Neural progenitor cell (in vitro differentiated cells): ENCODE measurements at places on chromosomes 4 and X. TPM values are rescaled to one million over a fixed set of nuclear protein-coding genes. Genes with fewer than 3 reads are reported as not detected.
A peak's percentile ranks its signal among the peaks of the same experiment; 100 is the strongest.

- no peak for DNase-seq
Observed at GRCh38 chr4:94649381-94650133, 108.2 kb upstream of the BMPR1B start.

DNA sequence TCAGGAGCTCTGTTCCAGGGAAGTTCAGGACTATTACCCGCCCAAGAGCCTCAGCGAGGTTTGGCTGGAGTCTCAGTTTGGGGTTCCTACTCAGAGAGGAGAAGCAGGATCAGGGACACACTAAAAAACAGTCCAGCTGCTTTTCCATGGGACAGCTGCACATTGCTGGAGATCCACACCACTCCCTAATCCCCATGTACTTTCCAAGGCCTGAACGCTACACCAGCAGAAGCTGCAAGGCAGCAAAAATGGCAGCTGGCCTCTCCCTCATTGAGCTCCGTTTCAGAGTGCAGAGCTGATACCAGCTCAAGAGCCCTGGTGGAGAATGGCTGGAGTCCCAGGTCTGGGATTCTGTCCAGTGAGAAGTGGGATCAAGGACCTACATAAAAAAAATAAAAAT is 551.2 kb upstream of the PABPC5 start:
- DNase-seq: no peak

GRCh38 chr4:54090804-54091623 is 8.9 kb upstream of the GSX2 start:
- DNase-seq: peak; percentile 48

- peak; percentile 10 for DNase-seq
Observed at GRCh38 chrX:105190252-105190853, 30.1 kb downstream of the TEX13A start.

DNA sequence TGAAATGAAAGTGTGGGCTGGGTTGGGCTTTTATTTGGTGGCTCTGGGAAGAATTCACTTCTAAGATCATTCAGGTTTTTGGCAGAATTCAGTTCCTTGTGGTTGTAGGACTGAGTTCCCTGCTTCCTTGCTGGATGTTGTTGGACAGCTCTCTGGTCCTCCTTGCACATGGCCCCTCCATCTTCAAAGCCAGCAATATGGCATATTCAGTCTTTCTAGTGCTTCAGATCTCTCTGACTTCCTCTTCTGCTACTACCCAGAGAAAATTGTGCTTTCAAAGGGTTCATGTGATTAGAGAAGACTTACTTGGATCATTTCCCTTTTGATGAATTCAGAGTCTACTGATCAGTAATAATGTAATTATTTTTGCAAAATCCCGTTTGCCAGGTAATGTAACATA is 12.8 kb upstream of the IGFBP7 start:
- no peak for DNase-seq

DNA sequence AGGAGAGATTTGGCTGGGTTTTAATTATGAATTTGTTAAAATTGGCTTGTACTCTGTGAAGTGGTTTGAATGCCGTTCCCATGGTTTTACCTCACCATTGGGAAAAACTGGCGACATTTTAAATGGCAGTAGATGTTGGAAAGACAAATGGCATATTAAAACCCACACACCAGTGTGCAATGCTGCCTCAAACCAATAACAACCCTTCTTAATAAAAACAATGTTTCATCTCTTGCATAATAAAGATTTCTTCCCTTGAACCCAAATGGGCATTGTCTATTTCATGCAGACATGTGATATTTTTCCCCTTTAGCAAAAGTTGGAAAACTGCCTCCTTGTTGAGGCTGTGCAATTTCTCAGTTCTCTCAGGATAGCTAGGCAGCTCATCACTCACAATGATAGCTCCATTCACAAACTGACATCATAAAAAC is 33.7 kb downstream of the GABRB1 start:
- DNase-seq: no peak

GRCh38 chr4:27861802-27862201 is 1001.2 kb downstream of the STIM2 start:
- no peak for DNase-seq

GRCh38 chr4:28518561-28519165 is 1658.0 kb downstream of the STIM2 start:
- DNase-seq: no peak

- no peak for DNase-seq
Observed at GRCh38 chrX:35786271-35786670, 11.9 kb upstream of the MAGEB16 start.

GRCh38 chr4:185202984-185203485 is 765 bp downstream of the CFAP97 start:
- no peak for DNase-seq

DNA sequence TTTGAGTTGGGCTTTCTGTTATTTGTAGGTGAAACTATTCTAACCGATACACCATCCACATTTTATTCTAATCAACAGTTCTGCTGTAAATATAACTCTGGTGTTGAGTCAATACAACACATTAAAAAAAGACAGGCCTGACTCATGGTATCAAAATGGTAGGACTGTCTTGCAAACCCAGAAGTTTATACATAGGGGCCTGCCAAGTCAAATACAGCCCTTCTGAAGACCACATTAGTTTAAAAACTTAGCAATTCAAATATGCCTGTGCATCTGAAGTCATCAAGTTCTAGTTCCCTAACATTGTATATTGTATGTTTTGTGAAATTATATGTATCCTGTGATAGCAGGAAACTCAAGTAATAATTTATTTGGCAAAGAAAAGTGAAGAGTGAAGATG is 24.4 kb upstream of the PDE5A start:
- no peak for DNase-seq

DNA sequence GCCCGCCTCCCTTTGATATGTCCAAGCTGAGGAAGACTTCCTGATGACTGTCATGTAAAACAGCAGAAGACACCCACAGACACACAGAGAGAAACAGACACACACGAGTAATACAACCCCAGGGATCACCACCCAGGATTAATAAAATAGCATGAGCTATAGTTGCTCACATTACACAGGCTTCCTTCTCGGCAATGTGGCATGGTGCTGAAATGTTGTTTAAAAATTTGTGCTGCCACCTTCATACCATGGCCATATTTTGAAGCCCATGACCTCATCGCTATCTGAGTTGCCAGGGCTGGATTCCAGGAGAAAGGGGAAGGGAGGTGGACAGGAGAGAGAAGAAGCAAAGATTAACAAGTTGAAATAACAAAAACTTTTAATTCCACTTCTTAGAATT is 111.7 kb downstream of the SYNPO2 start:
- no peak for DNase-seq

DNA sequence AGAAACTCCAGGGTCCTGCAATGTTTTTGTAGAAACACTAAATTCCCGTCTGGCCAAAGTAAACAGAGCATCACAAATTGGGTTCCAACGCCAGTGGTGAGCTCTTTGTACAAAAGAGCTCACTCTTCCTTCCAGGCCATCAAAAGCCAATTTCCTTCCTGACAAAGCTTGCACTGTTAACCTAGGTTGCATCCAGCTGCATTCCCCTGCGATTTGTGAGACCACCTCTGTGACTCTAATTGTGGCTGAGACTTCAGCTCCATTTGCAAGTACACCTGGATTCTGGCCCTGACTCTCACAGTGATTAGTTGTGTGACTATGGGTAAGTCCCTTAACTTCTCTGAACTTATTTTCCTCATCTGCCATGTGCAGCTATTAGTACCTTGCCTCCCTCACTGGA is 212.5 kb upstream of the CXorf66 start:
- peak; percentile 48 for DNase-seq

DNA sequence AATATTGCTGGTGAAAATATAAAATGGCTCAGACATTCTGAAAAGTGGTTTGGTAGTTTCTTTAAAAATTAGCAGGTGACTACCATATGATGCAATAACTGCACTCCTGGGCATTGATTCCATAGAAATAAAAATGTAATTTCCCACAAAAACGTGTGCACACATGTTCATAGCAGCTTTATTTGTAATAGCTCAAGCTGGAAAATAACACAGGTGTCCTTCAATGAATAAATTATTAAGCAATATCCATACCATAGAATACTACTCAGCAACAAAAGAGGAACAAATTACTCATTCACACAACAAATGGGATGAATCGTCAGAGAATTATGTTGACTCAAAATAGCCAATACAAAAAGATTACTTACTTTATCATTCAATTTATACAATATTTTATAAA is 893.7 kb upstream of the SLIT2 start:
- DNase-seq: no peak

GRCh38 chr4:137541876-137542646 is 9.8 kb upstream of the PCDH18 start:
- DNase-seq: peak; percentile 53

- no peak for DNase-seq
Observed at GRCh38 chrX:111114806-111115205, 18.8 kb downstream of the PAK3 start.

- DNase-seq: no peak
Observed at GRCh38 chr4:125070861-125071260, 243.9 kb upstream of the FAT4 start.

DNA sequence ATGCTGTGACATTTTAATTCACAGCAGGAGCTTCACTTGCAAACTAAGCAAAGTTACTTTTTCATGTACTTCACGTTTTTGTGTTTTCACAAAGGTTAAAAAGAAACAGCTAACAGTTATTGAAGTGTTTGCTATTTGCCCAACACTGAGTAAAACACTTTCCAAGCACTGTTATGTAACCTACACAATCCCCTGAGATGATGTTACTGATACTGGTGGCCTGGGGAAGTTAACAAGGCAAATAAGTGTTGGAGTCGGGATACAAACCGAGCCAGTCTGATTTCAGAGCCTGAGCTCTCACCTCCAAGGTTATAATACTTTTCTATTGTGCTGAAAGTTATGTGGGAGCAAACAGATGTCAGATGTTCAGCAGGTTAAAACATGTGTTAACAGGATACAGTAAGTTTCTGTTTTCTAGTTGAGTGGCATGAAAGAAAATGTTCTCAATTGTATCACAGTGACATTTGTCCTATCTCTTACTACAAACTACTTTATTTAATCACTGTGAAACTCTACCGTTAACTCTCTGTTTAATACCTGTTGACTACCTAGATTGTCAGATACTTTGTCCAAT is 3.9 kb upstream of the CXCL13 start:
- DNase-seq: no peak

- no peak for DNase-seq
Observed at GRCh38 chr4:47221721-47222120, 190.4 kb downstream of the GABRB1 start.

GRCh38 chr4:140829825-140830224 is 73.6 kb upstream of the TBC1D9 start:
- DNase-seq: no peak

DNA sequence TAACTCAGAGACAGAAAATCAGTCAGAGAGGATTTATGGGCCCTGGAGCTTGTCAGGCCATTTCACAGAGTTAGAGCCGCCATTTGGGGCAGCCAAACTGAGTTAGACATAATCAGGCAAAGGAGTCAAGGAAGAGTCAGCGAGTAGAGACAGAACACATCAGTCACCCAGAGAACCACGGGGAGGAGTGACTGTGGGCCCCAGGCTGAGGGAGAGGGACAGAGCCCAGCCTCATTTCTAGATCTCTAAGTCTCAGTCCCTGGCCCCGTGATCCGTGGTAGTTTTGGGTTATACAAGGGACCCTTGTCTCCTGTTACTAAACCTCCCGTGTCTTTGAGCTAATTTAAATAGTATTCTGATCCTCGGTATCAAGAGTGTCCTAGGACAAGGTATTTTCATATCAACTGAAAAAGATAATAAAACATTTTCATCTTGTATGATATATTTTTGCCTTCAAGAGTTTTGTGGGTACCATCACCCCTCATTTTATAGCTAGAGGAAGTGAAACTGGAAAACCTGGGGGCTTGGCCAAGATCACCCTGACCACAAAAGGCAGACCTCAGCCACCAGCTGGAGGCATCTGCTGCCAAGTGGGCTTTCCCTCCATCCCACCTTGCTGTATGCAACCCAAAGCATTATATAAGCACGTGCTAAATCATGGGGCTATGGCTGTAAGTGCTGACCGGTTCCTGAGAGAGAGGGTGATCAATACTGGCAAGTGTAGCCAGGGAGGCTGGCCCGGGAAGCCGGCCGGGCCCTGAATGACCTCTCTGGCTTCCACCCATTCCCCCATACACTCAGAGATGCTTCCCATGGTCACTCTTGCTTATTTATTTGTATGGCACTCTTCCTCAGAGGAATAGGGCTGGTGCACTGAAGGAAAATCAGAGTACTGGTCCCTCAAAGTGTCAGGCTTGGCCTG is 204.1 kb downstream of the BCOR start:
- no peak for DNase-seq

DNA sequence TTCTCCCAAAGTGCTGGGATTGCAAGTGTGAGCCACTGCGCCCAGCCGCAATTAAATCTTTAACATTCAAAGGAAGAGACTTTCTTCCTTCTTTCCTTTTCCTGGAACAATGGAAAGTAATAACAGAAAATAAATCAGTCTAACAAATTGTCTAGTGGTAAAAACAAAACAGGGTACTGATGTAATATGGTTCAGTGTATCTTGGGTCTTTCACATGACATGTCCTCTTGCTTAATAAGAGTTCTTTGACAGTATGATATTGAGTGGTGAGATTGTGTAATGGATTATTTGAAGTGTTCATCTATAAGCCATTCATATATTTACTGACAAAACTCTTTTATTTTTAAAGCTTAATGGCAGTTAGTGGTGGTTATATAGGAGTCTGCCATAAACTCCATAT is 256.6 kb downstream of the SPRY1 start:
- no peak for DNase-seq

GRCh38 chr4:3684546-3684945 is 81.6 kb upstream of the ADRA2C start:
- no peak for DNase-seq

- no peak for DNase-seq
Observed at GRCh38 chrX:2664502-2664901, 26.6 kb upstream of the CD99 start.

GRCh38 chr4:15362541-15362940 is 65.3 kb upstream of the C1QTNF7 start:
- DNase-seq: no peak

DNA sequence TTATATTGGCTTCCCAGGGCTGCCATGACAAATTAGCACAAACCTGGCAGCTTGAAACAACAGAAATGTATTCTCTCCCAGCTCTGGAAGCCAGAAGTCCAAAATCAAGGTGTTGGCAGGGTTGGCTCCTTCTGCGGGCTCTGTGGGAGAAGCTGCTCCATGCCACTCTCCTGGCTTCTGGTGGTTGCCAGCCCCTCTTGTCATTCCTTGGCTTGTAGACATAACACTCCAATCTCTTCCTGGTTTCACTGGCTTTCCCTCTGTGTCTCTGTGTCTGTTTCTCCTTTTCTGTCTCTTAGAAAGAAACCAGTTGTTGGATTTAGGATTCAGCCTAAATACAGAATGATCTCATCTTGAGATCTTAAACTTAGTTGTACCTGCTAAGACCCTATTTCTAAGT is 85.5 kb downstream of the USP46 start:
- DNase-seq: no peak

GRCh38 chr4:111605111-111605510 is 540.1 kb upstream of the FAM241A start:
- no peak for DNase-seq

CENPVL2 gene
- 0.56 and 2.0 TPM in 2 replicates for total RNA-seq

WDR13 gene
- 20.9 and 39.0 TPM in 2 replicates for total RNA-seq

SYN1 gene
- total RNA-seq: 0.53 TPM in 1 of 2 replicates, not detected in the other

CFAP99 gene
- not detected in 2 replicates for total RNA-seq

CT45A9 gene
- not detected in 2 replicates for total RNA-seq

NLGN4X gene
- total RNA-seq: 10.1 and 17.6 TPM in 2 replicates

CT45A2 gene
- not detected in 2 replicates for total RNA-seq

XAGE2 gene
- not detected in 2 replicates for total RNA-seq

GYPE gene
- not detected in 2 replicates for total RNA-seq

ZGRF1 gene
- total RNA-seq: 89.2 and 128 TPM in 2 replicates

SPANXA1 gene
- total RNA-seq: not detected in 2 replicates

NSG1 gene
- 17.9 and 41.6 TPM in 2 replicates for total RNA-seq

GPR34 gene
- not detected in 2 replicates for total RNA-seq
